ENCODE measurements at places on chromosomes 4 and X. TPM values are rescaled to one million over a fixed set of nuclear protein-coding genes. Genes with fewer than 3 reads are reported as not detected.
A peak's percentile ranks its signal among the peaks of the same experiment; 100 is the strongest.

Gene SLC39A8
- total RNA-seq = 19.5 TPM

GRCh38 chrX:118420462-118420861 is 74.6 kb downstream of the WDR44 start:
- no peaks in the 10 kb centered on the region for H3K36me3 ChIP-seq
- no peak overlapping the region for H3K4me3 ChIP-seq
- no peaks in the 10 kb centered on the region for H3K4me1 ChIP-seq
- no peaks in the 10 kb centered on the region for H3K27me3 ChIP-seq
- no peak for DNase-seq

Gene PAGE2B
- not detected for total RNA-seq

Gene ARMCX4
- not detected for total RNA-seq

DNA sequence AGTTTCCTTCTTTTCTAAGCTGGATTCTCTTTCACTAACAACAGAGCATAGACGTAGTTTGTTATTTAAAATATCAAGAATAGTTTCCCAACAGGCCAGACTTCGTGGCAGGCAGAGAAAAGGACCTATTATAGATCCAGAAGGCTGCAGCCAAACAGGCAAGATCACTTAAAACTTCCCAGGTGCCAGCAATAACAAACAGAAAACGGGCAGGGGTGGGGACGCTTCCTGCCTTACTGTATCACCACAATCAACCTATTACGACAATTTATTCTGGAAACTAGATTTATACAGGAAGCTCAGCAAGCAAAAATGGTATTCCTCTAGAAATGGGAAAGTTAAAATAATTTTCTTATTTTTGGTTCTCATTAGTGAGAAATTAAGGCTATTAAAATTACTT is 22.1 kb downstream of the RWDD4 start:
- no peaks in the 10 kb centered on the region for H3K36me3 ChIP-seq
- no peaks in the 10 kb centered on the region for H3K27me3 ChIP-seq
- H3K4me1 ChIP-seq = peaks cover 26% of the 10 kb centered on the region

- peak overlapping the region; percentile 54 for H3K27ac ChIP-seq
- peaks cover 37% of the 10 kb centered on the region for H3K4me1 ChIP-seq
- peak; percentile 90 for DNase-seq
- H3K27me3 ChIP-seq = no peaks in the 10 kb centered on the region
- H3K4me3 ChIP-seq = peak overlapping the region; percentile 28
- no peaks in the 10 kb centered on the region for H3K36me3 ChIP-seq
Observed at GRCh38 chrX:39736216-39737211, 361.2 kb downstream of the BCOR start.

Gene ZNF81
- total RNA-seq = 4.4 TPM

DNA sequence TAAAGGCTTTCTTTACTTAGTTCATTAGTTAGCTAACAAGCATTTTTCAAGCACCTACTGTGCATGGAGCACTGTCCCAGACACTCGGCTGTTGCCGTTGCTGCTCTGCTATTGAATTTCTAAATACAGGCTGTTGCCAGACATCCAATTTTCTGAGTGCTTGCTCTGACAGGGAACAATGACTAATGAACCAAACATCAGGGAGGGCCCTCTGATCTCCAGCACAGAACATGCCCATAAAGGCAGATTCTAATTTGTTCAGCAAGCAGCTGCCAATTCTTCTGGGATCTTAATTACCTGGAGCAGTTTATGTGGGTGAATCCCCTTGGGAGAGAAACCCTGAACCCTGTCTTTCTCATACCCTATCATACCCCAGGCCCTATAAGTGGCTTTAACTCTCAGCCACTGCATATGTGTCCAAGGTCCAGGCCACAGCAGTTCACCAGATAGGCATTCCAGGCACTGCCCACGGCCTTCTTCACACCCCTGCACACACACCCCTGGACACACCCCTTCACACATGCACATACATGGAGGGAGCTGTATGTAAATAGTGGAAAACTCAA is 27.9 kb downstream of the TSC22D3 start:
- H3K27ac ChIP-seq = no peak overlapping the region
- peaks cover 9% of the 10 kb centered on the region for H3K4me1 ChIP-seq
- H3K4me3 ChIP-seq = no peak overlapping the region
- peak; percentile 53 for DNase-seq
- no peaks in the 10 kb centered on the region for H3K36me3 ChIP-seq

Gene CSAG2
- not detected for total RNA-seq

Gene TCEAL7
- not detected for total RNA-seq

DNA sequence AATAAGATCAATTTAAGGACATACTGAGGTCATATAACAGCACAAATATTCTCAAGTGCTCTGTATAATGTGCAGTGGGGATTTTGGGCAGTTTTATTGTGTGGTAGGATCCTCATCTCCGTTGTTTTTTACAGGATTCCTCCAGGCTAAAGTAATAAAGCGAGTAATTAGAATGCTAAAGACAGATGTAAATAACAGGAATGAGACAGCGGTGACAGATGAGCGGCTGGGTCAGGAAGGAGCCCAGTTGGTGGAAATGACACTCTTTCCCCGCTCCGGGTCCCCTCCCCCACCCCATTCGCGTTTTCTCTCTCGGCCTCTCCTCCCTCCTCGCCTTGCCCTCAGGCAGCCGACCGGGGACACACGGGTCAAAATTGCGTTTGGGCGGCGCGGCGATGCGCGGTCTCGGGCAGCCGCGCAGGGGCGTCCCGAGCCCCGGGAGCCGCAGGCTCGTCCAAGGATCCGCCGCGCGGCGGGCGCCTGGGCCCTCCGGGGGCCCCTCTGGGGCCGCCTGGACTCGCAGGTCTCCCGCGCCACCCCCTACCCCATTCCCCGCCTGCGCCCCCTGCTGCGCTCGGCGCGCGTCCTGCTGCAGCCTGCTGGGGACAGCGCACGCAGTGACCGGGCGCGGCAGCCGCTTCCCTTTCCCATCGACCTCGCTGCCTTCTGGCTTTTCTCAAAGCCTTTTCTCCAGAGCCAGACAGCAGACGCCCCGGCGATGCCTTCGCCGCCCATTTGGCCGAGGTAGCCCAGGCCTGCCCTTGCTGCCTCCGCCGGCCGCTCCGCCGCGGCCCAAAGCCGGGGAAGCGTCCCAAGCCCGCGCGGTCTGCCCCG is 16.2 kb downstream of the POU4F2 start:
- H3K4me1 ChIP-seq = no peaks in the 10 kb centered on the region
- no peak overlapping the region for H3K27ac ChIP-seq
- no peak for DNase-seq
- H3K4me3 ChIP-seq = no peak overlapping the region
- H3K36me3 ChIP-seq = no peaks in the 10 kb centered on the region

GRCh38 chr4:110071466-110071865 is 126.9 kb downstream of the ELOVL6 start:
- H3K27me3 ChIP-seq = no peaks in the 10 kb centered on the region
- no peak overlapping the region for H3K4me3 ChIP-seq
- H3K27ac ChIP-seq = no peak overlapping the region
- no peaks in the 10 kb centered on the region for H3K36me3 ChIP-seq

Gene RNF175
- not detected for total RNA-seq

GRCh38 chr4:61443813-61444510 is 243.8 kb downstream of the ADGRL3 start:
- DNase-seq = peak; percentile 82
- H3K4me1 ChIP-seq = peaks cover 31% of the 10 kb centered on the region
- peak overlapping the region; percentile 20 for H3K27ac ChIP-seq
- peak overlapping the region; percentile 46 for H3K4me3 ChIP-seq
- H3K27me3 ChIP-seq = no peaks in the 10 kb centered on the region

- H3K36me3 ChIP-seq = no peaks in the 10 kb centered on the region
- no peak overlapping the region for H3K27ac ChIP-seq
- H3K27me3 ChIP-seq = peaks cover 11% of the 10 kb centered on the region
- no peak overlapping the region for H3K4me3 ChIP-seq
- no peak for DNase-seq
- no peaks in the 10 kb centered on the region for H3K4me1 ChIP-seq
Observed at GRCh38 chrX:52874661-52875060, 6.8 kb upstream of the XAGE3 start.

- no peaks in the 10 kb centered on the region for H3K4me1 ChIP-seq
- H3K36me3 ChIP-seq = no peaks in the 10 kb centered on the region
- H3K27ac ChIP-seq = no peak overlapping the region
- no peaks in the 10 kb centered on the region for H3K27me3 ChIP-seq
Observed at GRCh38 chr4:99668472-99668871, 10.8 kb upstream of the C4orf54 start.

- H3K4me3 ChIP-seq = no peak overlapping the region
- no peaks in the 10 kb centered on the region for H3K27me3 ChIP-seq
- H3K4me1 ChIP-seq = no peaks in the 10 kb centered on the region
- peaks cover 15% of the 10 kb centered on the region for H3K36me3 ChIP-seq
- peak; percentile 72 for DNase-seq
- no peak overlapping the region for H3K27ac ChIP-seq
Observed at GRCh38 chr4:173288296-173288695, 45.9 kb downstream of the HMGB2 start.

Gene CFAP299
- not detected for total RNA-seq

GRCh38 chr4:152021788-152022438 is 261.1 kb upstream of the GATB start:
- no peaks in the 10 kb centered on the region for H3K36me3 ChIP-seq
- no peak overlapping the region for H3K4me3 ChIP-seq
- no peaks in the 10 kb centered on the region for H3K27me3 ChIP-seq
- no peak overlapping the region for H3K27ac ChIP-seq

Gene PSAPL1
- total RNA-seq = 0.15 TPM

Gene POU3F4
- not detected for total RNA-seq

- no peaks in the 10 kb centered on the region for H3K36me3 ChIP-seq
- H3K4me3 ChIP-seq = no peak overlapping the region
- H3K27ac ChIP-seq = no peak overlapping the region
- no peaks in the 10 kb centered on the region for H3K4me1 ChIP-seq
Observed at GRCh38 chrX:145630081-145630480, 187.5 kb upstream of the SLITRK2 start.

- no peak overlapping the region for H3K27ac ChIP-seq
- no peaks in the 10 kb centered on the region for H3K36me3 ChIP-seq
- H3K27me3 ChIP-seq = no peaks in the 10 kb centered on the region
- no peak overlapping the region for H3K4me3 ChIP-seq
- no peak for DNase-seq
Observed at GRCh38 chr4:146265950-146266490, 51.7 kb downstream of the REELD1 start.

GRCh38 chrX:63283348-63283747 is 67.8 kb downstream of the SPIN4 start:
- no peaks in the 10 kb centered on the region for H3K36me3 ChIP-seq
- no peaks in the 10 kb centered on the region for H3K27me3 ChIP-seq
- no peak for DNase-seq
- H3K27ac ChIP-seq = no peak overlapping the region

GRCh38 chrX:153557618-153558355 is 40.3 kb downstream of the ATP2B3 start:
- H3K27me3 ChIP-seq = no peaks in the 10 kb centered on the region
- DNase-seq = no peak
- no peaks in the 10 kb centered on the region for H3K4me1 ChIP-seq
- no peaks in the 10 kb centered on the region for H3K36me3 ChIP-seq

GRCh38 chr4:112736718-112737135 is 99.8 kb downstream of the LARP7 start:
- H3K27ac ChIP-seq = no peak overlapping the region
- H3K4me1 ChIP-seq = no peaks in the 10 kb centered on the region
- H3K36me3 ChIP-seq = no peaks in the 10 kb centered on the region
- H3K27me3 ChIP-seq = no peaks in the 10 kb centered on the region

Gene OCRL
- 19.4 TPM for total RNA-seq

- no peak overlapping the region for H3K27ac ChIP-seq
- no peaks in the 10 kb centered on the region for H3K27me3 ChIP-seq
- peak; percentile 85 for DNase-seq
Observed at GRCh38 chr4:12633053-12633651, 851.0 kb downstream of the RAB28 start.

- H3K27ac ChIP-seq = peak overlapping the region; percentile 40
- peaks cover 11% of the 10 kb centered on the region for H3K4me1 ChIP-seq
- no peaks in the 10 kb centered on the region for H3K27me3 ChIP-seq
- peak; percentile 91 for DNase-seq
- H3K4me3 ChIP-seq = no peak overlapping the region
- no peaks in the 10 kb centered on the region for H3K36me3 ChIP-seq
Observed at GRCh38 chr4:37008199-37008598, 236.3 kb upstream of the NWD2 start.

Gene BMPR1B
- 7.1 TPM for total RNA-seq

- no peak overlapping the region for H3K27ac ChIP-seq
- no peaks in the 10 kb centered on the region for H3K36me3 ChIP-seq
- H3K27me3 ChIP-seq = no peaks in the 10 kb centered on the region
Observed at GRCh38 chr4:105306158-105306781, 159.6 kb downstream of the TET2 start.

Gene GAGE13
- total RNA-seq = not detected

DNA sequence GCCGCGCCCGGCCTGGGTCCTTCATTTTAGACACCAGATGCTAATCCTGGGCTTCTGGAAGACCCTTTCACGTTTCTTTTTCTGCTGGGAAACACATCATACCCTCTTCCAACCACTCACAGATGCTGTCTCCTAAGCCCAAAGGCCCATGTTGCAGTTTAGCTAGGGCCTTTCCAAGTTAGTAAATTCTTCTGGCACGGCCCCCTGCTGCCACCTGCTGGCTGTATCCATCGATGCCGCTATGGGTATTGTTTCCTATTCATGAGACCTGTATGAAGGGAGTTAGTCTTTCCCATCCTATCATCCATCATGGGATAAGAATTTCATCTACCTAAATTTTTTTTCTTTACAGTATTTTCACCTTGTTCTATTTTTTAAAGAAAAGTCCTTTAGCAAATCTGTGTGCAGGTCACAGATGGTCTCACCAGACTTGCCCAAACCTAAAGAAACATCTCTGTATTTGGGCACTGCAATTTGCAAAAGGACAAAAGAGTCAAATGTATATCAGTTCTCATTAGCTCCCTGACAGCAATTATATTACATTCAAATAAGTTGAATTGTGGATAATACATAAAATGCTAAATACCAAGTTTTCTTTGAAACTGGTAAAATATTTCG is 37.8 kb upstream of the SLC9A7 start:
- peak; percentile 86 for DNase-seq
- H3K36me3 ChIP-seq = no peaks in the 10 kb centered on the region
- no peak overlapping the region for H3K27ac ChIP-seq
- H3K4me3 ChIP-seq = no peak overlapping the region
- no peaks in the 10 kb centered on the region for H3K27me3 ChIP-seq

DNA sequence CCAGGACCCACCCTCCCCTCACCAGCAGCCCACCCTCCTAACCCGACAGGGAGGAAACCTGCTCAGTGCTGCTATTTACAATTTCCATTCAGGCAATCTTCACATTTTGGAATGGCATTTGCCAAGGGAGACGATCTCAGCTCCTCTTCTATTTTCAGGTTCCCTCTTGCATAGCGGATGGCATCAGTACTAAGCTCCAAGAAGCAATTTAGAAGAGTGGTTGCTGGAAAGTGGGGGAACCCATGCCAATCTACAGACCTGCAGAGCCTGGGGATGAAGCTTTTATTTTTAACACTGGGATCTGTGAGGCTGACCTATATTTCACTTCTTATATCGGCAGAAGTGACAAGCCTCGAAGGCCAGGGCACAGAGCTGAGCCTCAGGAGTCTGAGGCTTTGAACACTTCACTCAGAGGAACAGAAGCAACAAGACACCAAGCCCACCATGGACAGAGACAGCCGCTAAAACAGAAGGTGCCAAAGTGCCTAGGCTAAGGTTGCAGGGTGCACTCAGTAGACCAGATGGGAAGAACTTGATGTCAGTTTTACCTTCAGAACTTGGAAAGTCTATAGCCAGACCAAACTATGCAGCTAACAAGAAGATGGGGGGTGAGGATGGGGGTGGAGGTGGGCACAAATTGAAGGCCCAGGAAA is 44.0 kb downstream of the SCD5 start:
- DNase-seq = no peak
- H3K27ac ChIP-seq = no peak overlapping the region
- H3K36me3 ChIP-seq = no peaks in the 10 kb centered on the region
- no peak overlapping the region for H3K4me3 ChIP-seq

Gene ADGRG4
- total RNA-seq = not detected

Gene PGM2
- total RNA-seq = 21.0 TPM

GRCh38 chrX:11363069-11363594 is 69.9 kb downstream of the AMELX start:
- no peak overlapping the region for H3K4me3 ChIP-seq
- no peak for DNase-seq
- H3K4me1 ChIP-seq = peaks cover 13% of the 10 kb centered on the region
- no peaks in the 10 kb centered on the region for H3K27me3 ChIP-seq
- no peak overlapping the region for H3K27ac ChIP-seq
- H3K36me3 ChIP-seq = no peaks in the 10 kb centered on the region
